ENCODE measurements at places on chromosomes 11 and 22.

DNA sequence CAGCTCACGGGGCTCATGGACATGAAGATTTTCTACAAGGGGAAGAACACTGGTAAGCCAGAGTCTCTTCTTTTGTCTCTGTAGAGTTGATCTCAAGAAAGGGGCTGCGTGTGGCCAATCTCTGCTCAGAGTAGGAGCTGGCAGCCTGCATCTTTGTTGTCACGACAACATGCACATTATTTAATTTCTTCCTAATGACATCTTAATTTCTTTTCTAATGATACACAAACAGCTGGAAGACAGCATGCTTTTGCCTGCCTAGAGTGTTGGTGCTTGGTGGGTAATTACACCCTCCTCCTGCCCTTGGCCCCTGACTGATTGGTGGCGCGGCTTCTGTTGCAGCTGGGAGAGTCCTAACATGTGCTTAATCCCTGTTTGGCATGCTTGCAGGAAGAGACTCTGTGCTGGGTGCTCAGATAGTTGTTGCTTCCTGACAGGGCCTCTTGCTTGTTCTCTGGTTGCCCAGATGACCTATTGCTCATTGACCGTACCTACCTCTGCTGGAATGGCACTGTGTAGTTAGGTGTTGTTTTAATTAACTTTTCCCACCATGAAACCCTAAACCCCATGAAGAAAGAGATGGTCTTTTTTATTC, 106.9 kb upstream of the SORL1-AS1 start:
- DNase-seq: no peak

DNA sequence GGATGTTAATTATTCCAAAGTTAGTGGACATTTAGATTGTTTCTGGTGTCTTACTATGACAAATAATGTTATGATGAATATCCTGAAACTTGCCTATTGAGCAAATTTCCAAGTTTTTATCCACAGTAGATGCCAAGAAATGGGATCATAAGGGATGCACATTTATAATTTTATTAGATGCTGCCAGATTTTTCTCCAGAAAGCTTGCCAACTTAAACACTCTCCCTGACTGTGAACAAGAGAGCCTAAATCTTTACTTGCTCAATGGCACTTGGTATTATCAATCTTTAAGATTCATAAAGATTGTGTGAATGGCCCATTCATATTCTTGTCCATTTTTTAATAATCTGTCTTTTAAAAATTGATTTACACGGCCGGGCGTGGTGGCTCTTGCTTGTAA, 82.4 kb downstream of the SPON1 start:
- no peak for DNase-seq

- DNase-seq: no peak
These were observed 14.5 kb downstream of the MAML2 start for GRCh38 chr11:96328395-96329010.

- DNase-seq: no peak
These were observed 662 bp upstream of the TRIM3 start for GRCh38 chr11:6474413-6474792.

- no peak for DNase-seq
These were observed 14.2 kb downstream of the CD59 start for GRCh38 chr11:33721984-33722383.

DNA sequence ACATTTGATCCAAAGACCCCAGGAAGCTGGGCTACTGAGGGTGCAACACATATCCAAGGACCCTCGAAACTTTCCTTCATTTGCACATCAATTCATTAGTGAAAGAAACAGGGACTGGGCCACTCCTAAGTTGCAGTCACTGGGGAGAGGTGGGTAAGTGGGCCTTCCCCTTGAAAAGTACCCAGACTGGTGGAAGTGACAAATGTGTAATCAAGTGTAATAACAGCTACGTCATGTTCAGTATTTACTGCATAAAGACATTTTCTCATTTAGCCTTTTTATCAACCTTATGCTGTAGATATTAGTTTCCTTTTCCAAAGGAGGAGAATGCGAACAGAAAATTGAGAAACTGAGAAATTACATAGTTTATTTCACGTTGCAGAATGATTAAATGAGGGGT, 101.9 kb upstream of the OLFML1 start:
- no peak for DNase-seq

- no peak for DNase-seq
These were observed 3.6 kb downstream of the ISX start for GRCh38 chr22:35069541-35069940.

GRCh38 chr11:77198440-77198849, 70.4 kb downstream of the MYO7A start:
- no peak for DNase-seq

- no peak for DNase-seq
These were observed 93.6 kb downstream of the FEZ1 start for GRCh38 chr11:125402435-125402834.

GRCh38 chr11:86978247-86978646, 23.1 kb upstream of the FZD4 start:
- DNase-seq: no peak

- DNase-seq: no peak
These were observed 21.4 kb upstream of the PISD start for GRCh38 chr22:31683181-31684105.

GRCh38 chr11:130087294-130087926, 17.7 kb downstream of the APLP2 start:
- DNase-seq: no peak

DNA sequence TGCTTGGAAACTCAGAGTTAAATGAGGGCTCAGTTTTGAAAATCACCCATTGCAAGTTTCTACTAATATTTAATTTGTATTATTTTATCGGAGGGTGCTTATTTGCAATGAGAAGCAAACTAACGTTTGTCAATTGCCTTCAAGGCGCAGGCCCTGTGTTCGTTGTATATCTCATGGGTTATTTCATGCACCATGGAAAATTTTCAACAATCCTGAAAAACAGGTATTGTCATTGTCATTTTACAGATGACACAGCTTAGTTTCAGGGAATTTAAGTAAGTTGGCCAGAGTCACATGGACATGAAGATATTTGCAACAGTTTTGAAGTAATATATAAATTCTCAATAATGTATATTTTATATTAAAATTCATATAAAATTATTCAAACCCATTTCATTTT, 157.7 kb upstream of the MTMR2 start:
- no peak for DNase-seq

- no peak for DNase-seq
These were observed 18.8 kb upstream of the ACCSL start for GRCh38 chr11:44028816-44029506.

- DNase-seq: no peak
These were observed 475.9 kb downstream of the BRD1 start for GRCh38 chr22:49351761-49352227.

- DNase-seq: no peak
These were observed 23.5 kb upstream of the BLID start for GRCh38 chr11:122139595-122139866.

GRCh38 chr11:66494935-66495334, 14.7 kb downstream of the DPP3 start:
- DNase-seq: no peak

- no peak for DNase-seq
These were observed 13.8 kb downstream of the PLXNB2 start for GRCh38 chr22:50293441-50294318.

GRCh38 chr11:118198370-118198769, 21.9 kb upstream of the SCN2B start:
- DNase-seq: no peak
